ENCODE measurements at places on chromosomes 6 and 20. TPM values are rescaled to one million over a fixed set of nuclear protein-coding genes. Genes with fewer than 3 reads are reported as not detected.

STMND1 gene
- not detected for total RNA-seq

GHRH gene
- not detected for total RNA-seq

BIRC7 gene
- total RNA-seq: not detected

TLDC2 gene
- total RNA-seq: 0.15 TPM

SNAI1 gene
- 2.9 TPM for total RNA-seq

HSPA12B gene
- not detected for total RNA-seq

HLA-DRB5 gene
- not detected for total RNA-seq

SYTL3 gene
- total RNA-seq: 1.4 TPM

FAM83C gene
- total RNA-seq: not detected

TIAM2 gene
- total RNA-seq: 4.1 TPM

OLIG3 gene
- not detected for total RNA-seq

MYMX gene
- total RNA-seq: 0.12 TPM

SMPDL3A gene
- total RNA-seq: 21.6 TPM

VIP gene
- not detected for total RNA-seq

PNRC1 gene
- total RNA-seq: 20.1 TPM

GGTLC1 gene
- not detected for total RNA-seq

SLC25A27 gene
- total RNA-seq: 0.75 TPM

OR2W1 gene
- total RNA-seq: not detected

PRKN gene
- total RNA-seq: 3.9 TPM
